ENCODE measurements at places on chromosomes 5 and 9.

DNA sequence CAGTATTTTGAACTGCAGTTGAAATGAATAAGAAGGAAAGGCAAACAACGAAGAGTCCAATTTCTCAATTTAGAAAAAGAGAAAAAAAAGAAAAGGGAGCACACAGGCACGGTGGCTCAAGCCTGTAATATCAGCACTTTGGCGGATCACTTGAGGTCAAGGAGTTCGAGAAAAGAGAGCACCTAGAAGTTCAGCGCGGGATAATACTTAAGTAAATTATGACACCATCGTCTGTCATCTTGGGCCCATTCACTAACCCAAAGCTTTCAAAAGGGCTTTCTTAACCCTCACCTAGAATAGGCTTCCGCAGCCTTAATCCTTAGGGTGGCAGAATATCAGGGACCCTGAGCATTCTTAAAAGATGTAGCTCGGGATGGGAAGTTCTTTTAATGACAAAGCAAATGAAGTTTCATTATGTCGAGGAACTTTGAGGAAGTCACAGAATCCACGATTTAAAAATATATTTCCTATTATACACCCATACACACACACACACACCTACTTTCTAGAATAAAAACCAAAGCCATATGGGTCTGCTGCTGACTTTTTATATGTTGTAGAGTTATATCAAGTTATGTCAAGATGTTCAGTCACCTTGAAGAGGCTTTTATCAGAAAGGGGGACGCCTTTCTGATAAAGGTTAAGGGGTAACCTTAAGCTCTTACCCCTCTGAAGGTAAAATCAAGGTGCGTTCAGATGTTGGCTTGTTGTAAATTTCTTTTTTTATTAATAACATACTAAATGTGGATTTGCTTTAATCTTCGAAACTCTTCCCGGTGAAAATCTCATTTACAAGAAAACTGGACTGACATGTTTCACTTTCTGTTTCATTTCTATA, 602 bp upstream of the CD274 start:
- DNase-seq: no peak

GRCh38 chr5:14440582-14441431, 140.8 kb upstream of the OTULINL start:
- DNase-seq: peak; percentile 90

- no peak for DNase-seq
These were observed 92.1 kb upstream of the FBN2 start for GRCh38 chr5:128630121-128630520.

DNA sequence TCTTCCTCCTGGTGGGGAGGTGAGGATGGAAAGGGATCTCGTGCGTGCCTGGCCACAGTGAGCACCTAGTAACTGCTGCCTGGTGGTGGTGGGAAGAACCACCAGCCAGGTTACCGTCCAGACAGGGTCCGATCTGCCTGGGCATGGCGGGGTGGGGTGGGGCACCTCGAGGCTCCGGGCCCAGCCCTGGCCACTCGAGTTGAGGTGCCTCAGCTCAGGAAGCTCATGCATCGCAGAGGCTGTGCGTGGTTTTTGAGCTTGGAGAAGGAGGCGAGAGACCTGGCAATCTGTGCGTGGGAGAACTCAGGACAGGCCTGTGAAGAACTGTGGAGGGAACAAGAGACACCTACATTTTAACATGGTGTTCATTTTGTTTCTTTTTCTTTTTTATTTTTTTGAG, 31.0 kb upstream of the FIBCD1 start:
- DNase-seq: no peak

DNA sequence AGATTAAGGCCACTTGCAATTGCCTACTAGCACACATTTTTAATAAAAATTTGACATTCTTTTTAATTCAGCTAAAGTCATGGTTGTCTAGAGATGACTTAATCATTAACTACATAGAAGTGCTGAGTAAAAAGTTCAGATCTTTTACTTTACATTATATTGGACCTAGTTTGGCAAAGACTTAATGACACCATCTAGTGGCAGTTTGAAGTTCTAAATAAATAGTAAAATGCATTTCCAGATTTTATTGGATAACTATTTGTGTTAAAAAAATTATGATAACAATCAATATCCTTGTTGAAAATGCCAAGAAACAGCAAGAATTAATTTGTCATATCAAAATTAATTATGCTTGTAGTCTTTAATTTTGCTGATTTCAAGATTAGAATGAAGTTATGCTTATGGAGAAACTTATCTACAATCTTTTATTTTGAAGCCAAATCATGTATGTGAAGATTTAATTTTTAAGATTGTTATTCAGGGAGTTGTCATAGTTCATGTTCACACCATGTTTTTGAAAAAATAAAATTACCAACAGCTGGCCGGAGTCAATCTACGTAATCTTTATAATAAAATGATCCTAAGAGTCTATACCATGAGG, 69.6 kb upstream of the PJA2 start:
- DNase-seq: no peak

- peak; percentile 21 for DNase-seq
These were observed 33.9 kb downstream of the VLDLR start for GRCh38 chr9:2655411-2655901.

All from amniotic stem cell (primary cell).